Motor neuron (in vitro differentiated cells): ENCODE measurements at places on chromosomes 5 and 9. TPM values are rescaled to one million over a fixed set of nuclear protein-coding genes. Genes with fewer than 3 reads are reported as not detected.

Gene LCN9
- total RNA-seq: not detected in 2 replicates

Gene IRF1
- total RNA-seq: 24.3 and 28.3 TPM in 2 replicates

Gene TAF1L
- 0.19 TPM in 1 of 2 replicates, not detected in the other for total RNA-seq

Gene PCDHGB3
- 0.32 and 0.46 TPM in 2 replicates for total RNA-seq

Gene LHX6
- total RNA-seq: 0.50 and 0.54 TPM in 2 replicates

Gene INVS
- 14.4 and 20.4 TPM in 2 replicates for total RNA-seq

Gene ADCY2
- 0.32 and 0.46 TPM in 2 replicates for total RNA-seq

Gene BSPRY
- total RNA-seq: 0.05 and 0.19 TPM in 2 replicates

Gene PCDHA4
- 0.42 and 0.64 TPM in 2 replicates for total RNA-seq

Gene CSF2
- total RNA-seq: not detected in 2 replicates

Gene ARHGEF39
- total RNA-seq: 5.9 and 8.1 TPM in 2 replicates

Gene FCN2
- total RNA-seq: not detected in 2 replicates

Gene SIT1
- total RNA-seq: 0.93 TPM in 1 of 2 replicates, not detected in the other

Gene PCDHGC4
- 6.7 and 8.8 TPM in 2 replicates for total RNA-seq

Gene CTSL
- total RNA-seq: 49.8 and 55.8 TPM in 2 replicates

Gene KCNMB1
- 0.14 and 0.41 TPM in 2 replicates for total RNA-seq

Gene SLCO4C1
- 0.18 and 0.21 TPM in 2 replicates for total RNA-seq
